CD4-positive, alpha-beta memory T cell (primary cell): ENCODE measurements at places on chromosomes 1 and 21. TPM values are rescaled to one million over a fixed set of nuclear protein-coding genes. Genes with fewer than 3 reads are reported as not detected.

DNA sequence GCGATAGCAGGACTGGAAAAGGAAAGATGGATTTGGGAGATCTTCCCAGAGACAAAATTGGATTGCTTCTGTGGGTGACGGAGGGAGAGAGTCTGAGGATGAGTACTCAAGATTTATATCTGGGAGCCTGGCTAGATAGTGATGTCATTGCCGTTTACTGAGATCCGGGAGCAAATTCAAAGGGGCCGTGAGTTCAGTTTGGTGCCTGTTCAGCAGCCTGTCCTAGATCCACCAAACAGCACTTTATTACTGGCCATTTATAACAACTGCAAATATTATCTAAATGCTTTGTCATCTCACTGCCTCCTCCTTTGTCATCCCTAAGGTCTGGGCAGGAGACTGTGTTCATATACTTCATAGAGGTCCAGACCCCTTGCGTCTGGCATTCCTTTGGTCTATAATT, 29.2 kb downstream of the MAPKAPK2 start:
- DNase-seq, result no peak

DNA sequence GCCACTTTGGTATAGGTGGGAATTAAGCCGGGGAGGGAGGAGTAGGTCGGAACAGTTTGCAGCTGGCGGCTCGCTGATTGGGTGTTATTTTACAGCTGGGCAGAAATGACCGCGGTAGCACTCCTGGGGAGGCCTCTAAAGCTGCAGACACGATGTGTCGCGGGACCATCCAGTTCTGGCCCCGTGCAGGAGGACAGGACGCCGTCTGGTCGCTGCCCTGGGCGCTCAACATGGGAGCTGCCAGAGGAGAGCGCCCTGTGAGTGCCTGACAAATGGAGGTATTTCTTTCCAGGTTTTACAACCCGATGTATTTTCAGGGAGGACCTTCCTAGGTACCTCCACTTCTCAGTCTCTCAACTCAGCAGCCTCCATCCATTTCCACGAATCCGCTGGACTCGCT, 46.2 kb downstream of the CDC7 start:
- DNase-seq, result no peak

DNA sequence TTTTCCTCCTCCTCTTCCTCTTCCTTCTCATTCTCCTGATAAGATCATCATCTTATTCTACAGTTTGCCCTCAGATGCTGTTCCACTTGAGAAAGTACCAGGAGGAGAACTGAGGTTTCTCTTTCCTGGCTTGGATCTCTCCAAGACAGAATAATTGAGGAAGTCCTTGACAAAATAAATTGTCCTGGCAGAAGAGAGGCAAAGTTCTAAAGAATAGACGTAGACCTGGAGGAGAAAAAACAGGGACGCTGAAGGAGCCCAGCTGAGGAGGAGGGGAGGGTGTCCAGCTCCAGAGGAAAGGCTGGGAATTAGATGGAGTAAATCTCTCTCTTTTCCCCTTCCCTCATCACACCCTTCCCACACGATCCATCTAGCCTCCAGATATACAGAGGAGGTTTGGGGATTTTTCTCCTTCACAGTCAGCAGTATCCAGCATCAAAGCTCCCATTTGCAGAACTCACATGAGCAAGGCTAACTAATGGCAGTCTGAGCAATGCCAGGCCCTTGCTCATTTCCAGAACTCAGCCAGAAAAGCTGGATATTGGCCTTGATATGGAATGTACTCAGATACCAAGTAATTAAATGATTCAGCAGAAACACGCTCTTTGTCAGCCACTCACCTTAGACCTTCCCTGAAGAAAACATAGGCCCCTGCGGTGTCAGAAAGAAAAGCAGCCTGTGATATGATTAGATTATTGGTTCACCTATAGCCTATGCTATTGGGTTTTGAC, 5.1 kb upstream of the GNG12 start:
- DNase-seq, result no peak

- DNase-seq, result no peak
Observed at GRCh38 chr1:175376194-175376593, 183.6 kb upstream of the KIAA0040 start.

DNA sequence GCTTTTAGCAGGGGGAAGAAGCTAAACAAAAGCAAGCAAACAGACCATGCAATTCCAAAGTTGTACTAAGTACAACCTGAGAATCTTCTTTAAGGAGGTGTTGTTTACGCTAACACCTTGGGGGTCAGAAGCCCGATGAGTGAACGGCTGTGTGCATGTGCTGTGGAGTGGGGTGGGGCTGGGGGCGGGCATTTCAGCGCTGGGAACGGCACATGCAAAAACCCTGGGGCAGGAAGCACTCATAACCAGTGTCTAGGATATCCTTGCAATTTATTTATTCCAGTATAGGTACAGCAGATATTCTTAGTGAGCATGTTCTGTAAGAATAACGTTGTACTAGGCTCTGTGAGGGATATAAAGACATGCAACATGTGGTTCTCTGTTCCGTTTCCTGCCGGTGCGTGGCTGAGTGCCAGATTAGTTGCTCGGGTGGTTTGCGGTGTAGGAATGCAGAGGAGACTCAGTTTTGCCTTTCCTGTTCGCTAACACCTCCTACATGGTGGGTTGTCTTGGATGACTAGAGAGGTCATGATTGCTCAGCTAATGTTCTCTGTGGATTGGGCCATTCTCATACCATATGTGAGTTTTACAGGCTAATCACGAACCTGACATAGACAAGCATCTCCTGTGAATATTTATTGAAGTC, 3.7 kb downstream of the FASLG start:
- DNase-seq, result peak; percentile 83

DNA sequence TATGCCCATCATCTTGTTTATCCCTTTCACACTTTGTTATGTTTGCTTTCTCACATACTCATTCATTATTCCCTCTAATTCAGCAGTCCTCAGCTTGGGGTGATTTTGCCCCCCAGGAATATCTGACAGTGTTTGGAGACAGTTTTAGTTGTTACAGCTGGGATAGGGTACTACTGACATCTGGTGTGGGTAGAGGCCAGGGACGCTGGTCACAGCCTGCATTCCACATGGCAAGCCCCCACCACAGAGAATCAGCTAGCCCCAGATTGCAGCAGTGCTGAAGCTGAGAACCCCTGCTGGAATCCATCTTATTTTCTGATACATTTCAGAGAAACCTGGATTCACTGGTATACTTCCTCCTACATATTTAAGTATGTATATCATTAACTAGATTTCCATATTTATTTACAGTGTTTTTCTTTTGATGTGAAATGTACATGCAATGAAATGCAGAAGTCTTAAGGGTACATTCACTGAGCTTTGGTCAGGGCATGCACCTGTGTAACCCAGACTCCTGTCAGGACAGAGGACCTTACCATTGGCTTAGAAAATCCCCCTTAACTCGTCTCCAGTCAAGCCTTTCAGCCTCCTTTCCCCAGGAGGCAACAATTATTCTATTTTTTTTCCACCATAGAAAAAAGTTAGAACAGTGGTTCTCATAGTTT, 68.3 kb downstream of the KIF26B start:
- DNase-seq, result no peak

Gene NUAK2
- 32.5 TPM for total RNA-seq

DNA sequence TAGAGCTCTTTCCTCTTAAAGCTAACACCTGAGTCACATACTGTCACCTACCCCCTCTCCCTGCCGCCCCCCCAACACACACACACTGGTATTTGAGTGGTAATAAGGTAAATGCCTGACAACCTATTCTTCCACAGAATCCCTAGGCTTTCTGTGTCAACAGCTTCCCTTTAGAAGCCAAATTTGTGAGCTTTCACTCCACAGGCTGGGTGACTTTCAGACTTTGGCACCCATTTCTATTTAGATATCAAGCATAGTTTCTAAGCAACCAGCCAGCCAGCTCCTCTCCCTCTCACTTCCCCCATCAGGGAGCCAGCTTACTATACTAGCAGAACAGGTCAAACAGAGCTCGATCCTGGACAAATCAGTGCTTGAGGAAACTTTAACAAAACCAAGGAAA, 3.2 kb upstream of the C1orf74 start:
- no peak for DNase-seq

Gene GBP6
- 0.17 TPM for total RNA-seq

GRCh38 chr1:238833919-238834318, 552.4 kb upstream of the CHRM3 start:
- no peak for DNase-seq

GRCh38 chr1:92858564-92859399, 26.9 kb downstream of the RPL5 start:
- peak; percentile 84 for DNase-seq

DNA sequence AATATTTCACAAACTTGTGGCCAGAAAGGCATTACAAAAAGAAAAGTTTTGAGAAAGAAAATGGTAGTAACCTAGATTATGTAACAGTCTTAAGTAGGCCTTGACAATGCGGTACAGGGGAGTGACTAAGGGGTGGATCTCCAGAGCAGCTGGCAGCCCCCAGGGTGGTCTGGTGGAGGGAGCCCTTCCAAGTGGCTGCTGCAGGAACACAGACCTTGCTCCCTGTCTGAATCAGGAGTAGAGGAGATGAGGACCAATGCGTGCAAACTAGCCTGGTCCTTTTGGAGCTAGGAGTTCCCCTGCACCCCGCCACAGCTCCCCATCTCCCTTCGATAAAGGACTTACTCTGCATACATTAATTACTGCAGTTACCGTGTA, 189.0 kb downstream of the NFIA start:
- no peak for DNase-seq

- no peak for DNase-seq
Observed at GRCh38 chr1:23427550-23427949, 3.0 kb upstream of the TCEA3 start.

DNA sequence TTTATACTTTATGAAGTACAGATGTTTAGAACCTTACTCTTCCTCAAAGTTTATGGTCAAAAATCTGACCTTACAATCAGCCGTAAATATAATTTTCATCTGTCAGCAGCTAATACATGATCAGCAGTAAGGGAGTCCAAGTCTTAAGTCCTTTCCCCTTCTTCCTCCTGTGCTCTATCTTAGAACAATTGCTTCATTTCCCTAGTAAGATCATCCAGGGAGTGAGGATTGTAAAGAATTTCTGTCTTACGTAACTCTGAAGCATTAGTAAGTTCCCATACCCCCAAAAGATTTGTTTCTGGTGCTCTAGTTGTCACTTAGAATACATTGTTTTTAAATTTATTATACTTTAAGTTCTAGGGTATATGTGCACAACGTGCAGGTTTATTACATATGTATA, 2.1 kb downstream of the SETDB1 start:
- no peak for DNase-seq

Gene SYPL2
- total RNA-seq, result not detected

DNA sequence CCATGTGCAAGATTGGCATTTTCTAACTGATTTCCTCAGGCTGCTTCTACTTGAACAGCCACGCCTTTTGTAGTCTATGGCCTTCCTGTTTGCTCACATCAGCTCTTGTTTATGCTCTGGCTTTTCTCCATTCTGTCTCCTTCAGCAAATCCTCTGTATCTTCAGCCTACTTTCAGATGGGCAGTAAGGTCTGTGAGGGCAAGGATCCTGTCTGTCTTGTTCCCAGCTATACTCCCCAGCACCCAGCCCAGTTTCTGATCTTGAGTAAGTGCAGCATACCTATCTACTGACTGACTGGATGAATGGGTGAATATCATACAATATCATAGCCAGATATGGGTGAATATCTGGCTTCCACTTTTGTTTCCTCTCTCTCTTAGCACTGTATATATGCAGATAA, 438.1 kb downstream of the LMO4 start:
- no peak for DNase-seq

GRCh38 chr21:42652527-42653230, 742 bp upstream of the PDE9A start:
- no peak for DNase-seq

DNA sequence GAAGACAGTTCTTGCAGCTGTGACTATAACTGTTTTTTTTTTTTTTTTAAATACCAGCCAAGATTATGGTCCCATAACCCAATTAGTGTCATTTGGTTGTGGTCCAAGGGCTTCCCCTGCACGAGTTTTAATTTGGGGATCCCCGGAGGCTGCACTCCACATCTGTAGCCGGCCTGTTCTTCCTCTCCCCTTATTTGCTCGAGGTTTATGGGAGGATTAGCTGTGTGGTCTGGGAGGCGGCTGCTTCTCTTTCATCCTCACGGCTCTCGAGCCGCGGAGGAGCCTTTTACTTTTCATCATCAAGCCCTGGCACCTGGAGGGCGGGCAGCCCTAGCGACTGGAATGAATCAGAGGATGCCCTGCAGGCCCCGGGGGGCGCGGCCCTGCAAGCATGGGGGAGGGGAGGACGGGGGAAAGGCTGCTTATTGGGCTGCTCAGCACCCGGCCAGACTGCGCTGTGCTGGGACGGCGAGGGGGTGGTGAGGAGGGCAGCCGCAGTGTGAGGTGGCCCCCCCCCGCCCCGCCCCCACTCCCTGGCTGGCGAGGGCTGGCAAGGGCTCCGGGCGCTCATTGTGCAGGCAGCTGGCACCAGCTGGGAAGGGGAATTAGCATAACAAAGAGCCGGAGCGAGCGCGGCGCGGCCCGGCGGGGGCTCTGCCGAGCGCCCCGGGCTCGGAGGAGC, 18.5 kb downstream of the SERTAD4 start:
- no peak for DNase-seq

DNA sequence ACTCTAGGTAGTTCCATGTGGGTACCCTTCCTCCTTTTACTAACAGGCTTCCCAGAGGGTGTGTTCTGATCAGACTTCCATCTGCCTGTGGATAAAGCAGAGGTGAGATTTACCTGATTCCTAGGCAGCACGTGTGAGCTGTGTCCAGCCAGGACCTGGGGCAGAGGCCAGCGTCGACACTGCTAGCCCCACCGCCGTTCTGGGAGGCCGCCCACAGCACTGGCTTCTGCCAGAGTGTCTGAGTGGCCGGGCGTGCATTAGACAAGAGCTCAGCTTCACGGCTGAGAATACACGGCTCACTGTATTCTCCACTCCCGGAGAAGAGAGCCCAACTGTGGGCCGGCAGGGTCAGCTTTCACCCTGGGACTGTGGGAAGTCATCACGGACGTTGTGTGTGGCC, 82.5 kb downstream of the PRDM16 start:
- no peak for DNase-seq

Gene ST6GALNAC5
- total RNA-seq, result not detected

Gene TEX38
- total RNA-seq, result not detected

Gene OR2T11
- total RNA-seq, result not detected

DNA sequence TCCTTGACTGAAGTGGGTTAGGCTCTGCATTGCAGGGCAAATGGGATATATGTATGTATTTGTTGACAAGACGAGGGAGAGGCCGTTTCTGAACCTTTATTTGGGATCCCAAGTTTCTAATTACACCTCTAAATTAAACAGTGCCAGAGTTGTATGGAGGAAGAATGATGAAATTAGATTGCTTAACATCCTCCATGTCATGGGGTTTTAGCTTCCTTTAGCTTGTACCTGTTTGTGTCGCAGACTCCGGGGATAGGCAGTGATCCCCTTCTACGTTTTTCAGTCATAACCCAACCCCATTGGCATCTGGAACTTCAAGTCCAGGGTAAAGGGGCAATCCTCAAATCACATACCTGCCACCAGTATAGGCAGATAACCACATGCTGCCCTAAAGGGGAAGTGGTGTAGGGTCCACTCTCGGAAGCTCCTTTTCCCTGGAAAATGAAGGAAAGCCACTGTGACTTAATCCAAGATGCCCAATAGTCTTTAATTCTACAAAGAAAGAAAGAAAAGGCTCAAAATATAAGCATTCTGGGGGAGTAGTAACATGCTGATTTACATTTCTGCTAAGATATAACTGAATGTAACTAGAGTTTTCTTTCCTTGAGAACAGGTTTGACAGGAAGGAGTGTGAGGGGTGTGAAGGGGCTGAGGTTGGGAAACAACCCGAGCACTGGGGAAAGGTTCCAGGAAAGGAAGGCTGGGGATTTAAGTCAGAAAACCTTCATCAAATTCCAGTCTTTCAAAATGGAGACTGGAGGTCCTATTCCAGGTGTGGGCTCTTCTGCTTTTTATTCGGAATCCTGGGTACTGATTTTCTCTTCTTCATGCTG, 77.6 kb downstream of the RGL1 start:
- no peak for DNase-seq

Gene ZSWIM5
- 3.7 TPM for total RNA-seq

Gene PLXNA2
- total RNA-seq, result 4.0 TPM
